AG09309 (cell line): ENCODE measurements at places on chromosomes 3 and 15.
A peak's percentile ranks its signal among the peaks of the same experiment; 100 is the strongest.

DNA sequence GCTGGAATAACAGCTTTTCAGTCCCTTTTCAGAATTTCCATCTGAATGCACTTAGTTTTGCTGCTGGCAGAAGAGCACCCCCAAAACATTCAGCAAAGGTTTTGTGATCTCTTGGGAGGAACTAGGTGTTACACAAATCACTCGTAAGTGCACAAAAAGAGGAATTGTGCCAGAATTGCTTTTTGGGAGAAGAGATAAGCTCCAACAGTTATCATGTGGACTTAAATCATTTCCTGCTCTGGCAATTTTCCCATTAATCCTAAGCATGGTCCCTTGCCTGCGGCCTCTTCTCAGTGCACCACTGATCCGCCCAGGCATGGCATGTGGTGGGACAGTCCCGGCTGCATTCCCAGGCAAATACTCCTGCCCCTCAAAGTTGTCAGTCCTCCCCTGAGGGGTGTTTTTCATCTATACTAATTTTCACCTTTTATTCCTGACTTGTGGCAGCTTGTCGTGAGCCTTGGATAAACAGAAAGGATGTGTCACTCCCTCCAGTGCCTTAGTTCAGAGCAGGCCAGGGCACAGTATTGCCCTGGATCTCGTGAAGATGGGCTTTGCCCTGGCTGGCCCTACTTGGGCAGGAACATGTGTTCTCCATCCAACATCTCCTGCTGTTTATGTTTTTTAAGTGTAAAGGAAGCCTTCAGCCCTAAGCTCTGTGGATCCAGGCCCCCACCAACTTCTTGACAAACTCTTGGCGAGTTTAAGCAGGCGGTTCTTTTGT is 44.6 kb upstream of the VILL start:
- DNase-seq, result no peak

GRCh38 chr15:89732451-89733172 is 18.4 kb downstream of the MESP1 start:
- no peak for DNase-seq

DNA sequence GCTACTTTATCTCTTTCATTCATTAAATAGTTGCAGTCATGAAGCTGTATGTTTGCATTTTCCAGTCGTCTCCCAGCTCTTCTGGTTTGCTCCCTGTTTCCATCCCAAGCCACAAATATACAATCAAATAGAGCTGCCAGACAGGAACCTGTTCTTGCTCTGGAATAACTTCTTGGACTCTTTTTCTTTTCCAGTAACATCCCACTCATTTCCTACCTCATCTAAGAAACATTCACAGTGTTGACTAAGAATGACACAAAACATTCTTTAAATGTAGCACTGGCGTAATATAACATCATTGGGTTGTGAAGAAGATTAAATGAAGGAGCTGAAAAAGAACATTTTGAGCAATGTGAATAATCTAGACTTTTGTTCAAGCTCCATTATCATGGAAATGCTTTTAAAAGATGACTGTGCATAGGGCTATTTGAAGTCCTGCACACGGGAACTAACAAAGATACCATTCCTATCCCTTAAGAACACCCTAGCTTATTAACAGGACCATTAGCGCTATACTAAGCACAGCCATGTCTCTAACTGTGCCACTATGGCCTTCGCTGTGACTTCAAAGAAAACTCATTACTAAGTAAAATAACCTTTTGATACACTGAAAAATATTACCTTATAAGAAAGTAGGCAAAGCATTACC is 574.0 kb downstream of the NAALADL2 start:
- peak; percentile 81 for DNase-seq

- no peak for DNase-seq
Measured at GRCh38 chr3:173650596-173650995, 253.1 kb downstream of the NLGN1 start.

GRCh38 chr3:181999314-181999713 is 287.6 kb downstream of the SOX2 start:
- no peak for DNase-seq
